HS-5 (cell line): ENCODE measurements at places on chromosomes 12 and 14.
A peak's percentile ranks its signal among the peaks of the same experiment; 100 is the strongest.

DNA sequence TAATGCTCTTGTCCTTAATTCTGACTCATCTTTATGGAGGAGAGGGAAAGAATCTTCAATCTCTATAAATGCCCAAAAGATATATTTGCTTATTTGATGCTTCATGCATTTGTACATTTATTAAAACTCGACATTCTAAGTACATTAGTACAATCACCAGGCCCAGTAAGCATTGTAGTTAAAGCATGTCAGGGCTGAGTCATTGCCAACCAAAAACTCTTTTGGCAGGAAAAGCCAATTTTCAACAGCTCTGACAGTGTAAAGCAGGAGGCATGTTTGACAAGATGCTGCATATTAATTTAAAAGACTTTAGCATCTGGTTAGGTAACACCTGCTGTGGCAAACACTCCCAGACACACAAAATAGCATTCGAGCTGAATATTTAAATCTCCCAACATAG lies 290.9 kb downstream of the PPFIA2 start:
- DNase-seq: peak; percentile 68

GRCh38 chr12:124681779-124682391 lies 114.5 kb upstream of the NCOR2 start:
- peak; percentile 90 for DNase-seq

DNA sequence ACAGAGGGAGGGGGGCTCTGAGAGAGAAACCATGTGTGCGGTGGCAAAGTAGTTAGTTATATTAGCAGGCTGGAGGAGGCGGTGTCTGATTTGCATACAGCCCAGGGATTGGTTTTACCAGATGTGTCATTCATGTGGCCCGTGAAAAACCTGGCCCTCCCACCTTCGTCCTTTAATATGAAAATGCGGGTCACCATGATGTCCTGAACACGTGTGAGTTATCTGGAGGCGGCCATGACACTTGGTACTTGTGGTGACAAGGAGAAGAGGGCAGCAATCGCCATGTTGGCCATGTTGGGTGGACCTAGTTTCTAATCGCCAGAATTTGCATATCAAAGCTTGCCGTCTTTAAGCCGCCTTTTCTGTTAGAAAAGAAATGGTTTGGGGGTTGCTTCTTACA lies 108.8 kb downstream of the RAD51B start:
- no peak for DNase-seq

DNA sequence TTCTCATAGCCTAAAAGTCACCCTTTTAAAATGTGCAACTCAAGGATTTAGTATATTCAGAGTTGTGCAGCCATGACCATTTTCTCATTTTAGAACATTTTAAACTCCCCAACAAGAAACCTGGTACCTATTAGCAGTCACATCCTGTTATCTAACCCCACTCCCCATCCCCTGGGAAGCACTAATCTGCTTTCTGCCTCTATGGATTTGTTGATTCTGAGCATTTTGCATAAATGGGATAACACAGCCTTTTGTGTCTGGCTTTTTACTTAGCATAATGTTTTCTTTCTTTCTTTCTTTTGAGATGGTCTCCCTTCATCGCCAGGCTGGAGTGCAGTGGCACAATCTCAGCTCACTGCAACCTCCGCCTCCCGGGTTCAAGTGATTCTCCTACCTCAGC lies 38.6 kb upstream of the YY1 start:
- DNase-seq: no peak

- DNase-seq: no peak
These were observed 225.4 kb downstream of the PTPRO start for GRCh38 chr12:15547691-15548090.

GRCh38 chr12:87901457-87901856 lies 127.7 kb downstream of the C12orf50 start:
- DNase-seq: no peak

GRCh38 chr12:132477703-132478432 lies 12.1 kb upstream of the FBRSL1 start:
- no peak for DNase-seq

DNA sequence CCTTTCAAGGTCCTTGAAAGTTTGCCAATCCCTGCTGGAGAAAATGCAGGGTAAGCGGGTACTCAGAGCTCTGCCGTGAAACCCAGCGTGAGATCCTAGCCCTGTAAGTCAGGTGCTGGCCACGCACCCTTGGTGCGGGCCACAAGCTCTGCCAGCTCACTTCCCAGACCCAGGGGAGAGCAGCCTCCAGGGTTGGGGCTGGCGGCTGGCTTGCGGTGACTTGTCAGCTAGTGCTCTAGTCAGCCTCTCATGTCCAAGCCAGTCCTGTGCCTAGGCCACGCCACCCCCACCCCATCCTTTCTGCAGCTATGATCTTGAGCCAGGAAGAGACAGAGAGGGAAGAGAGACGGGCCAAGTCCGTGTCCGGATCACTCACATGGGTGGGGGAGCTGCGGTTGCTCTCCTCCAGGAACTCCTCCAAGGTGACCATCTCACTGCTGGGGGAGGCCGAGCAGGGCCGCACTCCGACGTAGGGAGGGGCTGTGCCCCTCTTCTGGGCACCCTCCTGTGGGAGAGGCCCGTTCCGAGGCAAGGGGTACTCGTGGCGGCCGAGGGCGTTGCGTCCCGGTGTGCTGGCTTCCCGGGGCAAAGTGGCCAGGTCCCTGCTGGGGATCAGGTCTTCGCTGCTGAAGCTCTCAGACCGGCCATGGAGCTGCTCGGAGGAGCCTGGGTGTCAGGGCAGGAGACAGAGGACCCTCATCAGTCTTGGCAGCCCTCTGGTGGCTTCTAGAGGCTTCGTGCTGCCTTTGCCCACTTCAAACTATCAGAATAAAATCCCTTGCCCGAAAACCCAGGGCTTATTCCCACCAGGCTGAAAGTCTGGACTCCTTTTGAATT lies 33.3 kb upstream of the GPR68 start:
- DNase-seq: no peak

GRCh38 chr14:29584992-29585391 lies 342.7 kb downstream of the PRKD1 start:
- no peak for DNase-seq

DNA sequence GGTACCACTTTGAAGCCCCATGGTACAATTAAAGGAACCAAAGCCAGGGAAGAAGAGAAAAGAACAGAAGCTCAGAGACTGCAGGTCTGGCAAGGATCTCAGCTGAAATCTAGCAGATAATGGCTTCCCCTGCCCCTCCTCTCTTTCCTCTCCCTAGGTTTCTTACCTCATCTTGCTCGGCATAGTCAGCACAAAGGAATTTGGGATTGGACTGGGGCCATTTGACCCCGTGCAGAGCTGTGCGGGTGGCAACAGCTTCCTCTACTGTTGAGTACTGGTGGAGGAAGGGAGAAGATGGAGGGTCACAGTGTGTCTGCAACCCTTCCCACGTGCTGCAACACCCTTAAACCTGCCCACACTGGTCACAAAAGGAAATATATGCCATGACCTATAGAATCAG lies 4.7 kb upstream of the CDH24 start:
- DNase-seq: peak; percentile 90

DNA sequence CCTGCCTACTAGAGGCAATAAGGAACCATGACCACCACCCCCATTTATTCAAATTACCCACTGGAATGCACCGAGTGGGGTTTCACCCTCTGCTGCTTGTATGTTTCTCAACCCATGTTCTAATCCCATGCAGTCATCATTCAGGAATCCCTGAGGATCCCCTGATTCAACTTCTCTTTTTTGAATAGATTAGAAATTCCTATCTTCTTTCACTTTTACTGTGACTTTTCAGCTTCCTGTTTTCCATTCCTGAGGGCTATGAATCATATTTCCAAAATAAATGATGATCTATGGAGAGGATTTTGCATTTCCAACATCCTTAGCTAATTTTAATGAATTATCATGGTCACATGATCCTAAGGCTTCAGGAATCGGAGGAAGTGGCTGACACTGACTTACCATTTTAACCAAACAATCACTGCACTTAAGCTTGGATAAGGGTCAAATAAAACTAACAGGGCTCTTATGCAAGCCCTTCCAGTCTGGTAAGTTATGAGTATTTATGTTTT lies 19.4 kb upstream of the P2RX4 start:
- DNase-seq: peak; percentile 99
